ENCODE measurements at places on chromosomes 4 and X.

GRCh38 chr4:23333556-23333945 lies 556.3 kb downstream of the PPARGC1A start:
- no peak for DNase-seq

DNA sequence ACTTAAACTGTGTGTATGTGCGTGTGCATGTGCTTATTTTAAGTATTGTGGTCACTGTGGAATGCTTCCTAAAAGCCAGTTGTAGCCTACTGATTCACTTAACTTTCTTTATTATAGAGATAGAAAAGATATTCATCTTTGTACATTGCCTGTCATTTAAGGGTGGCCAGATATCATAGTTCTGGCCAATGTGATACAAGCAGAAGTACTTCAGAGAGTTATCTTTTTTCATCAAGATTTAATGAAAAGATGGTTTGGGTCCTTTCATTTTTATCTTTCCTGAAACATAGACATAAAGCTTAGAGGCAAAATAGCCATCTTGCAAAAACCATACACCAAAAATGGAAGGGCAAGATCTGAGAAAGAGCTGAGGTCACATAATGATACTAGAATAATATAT lies 744.7 kb upstream of the ADGRL3 start:
- DNase-seq: no peak

DNA sequence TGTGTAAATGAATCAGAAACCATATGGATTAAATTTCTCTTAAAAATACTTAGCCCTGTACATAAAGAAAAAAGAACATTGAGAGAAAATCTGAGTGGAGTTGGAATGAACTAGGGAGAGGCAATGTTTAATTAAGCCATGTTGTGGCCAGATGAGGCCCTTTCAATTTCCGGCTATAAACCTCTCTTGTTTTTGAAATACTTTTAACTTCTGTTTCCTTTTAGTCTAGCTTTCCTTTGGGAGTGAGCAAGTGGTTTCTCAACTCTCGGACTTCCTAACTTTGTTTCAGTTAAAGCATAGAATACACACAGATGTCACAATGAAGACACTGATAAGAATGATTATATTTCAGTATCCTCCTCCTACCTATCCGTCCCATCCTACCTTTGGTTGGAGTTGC lies 197.2 kb downstream of the ARHGAP24 start:
- no peak for DNase-seq

DNA sequence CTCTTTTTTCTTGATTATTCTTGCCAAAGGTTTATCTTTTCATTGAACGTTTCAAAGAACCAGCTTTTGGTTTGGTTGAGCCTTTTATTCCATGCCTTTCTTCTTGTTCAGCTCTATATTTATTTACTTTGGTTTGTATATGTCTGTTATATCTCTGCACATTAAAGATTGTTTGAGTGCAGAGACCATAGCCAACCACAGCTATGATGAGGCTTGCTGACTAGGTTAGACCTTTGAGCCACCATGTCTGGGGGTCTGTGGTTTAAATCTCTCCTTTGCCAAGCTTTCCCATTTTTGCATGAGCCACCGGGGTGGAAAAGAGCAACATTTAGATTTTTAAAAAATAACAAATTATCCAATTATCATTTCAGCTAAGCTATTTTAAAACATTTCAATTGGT lies 96.1 kb downstream of the NHS start:
- no peak for DNase-seq

DNA sequence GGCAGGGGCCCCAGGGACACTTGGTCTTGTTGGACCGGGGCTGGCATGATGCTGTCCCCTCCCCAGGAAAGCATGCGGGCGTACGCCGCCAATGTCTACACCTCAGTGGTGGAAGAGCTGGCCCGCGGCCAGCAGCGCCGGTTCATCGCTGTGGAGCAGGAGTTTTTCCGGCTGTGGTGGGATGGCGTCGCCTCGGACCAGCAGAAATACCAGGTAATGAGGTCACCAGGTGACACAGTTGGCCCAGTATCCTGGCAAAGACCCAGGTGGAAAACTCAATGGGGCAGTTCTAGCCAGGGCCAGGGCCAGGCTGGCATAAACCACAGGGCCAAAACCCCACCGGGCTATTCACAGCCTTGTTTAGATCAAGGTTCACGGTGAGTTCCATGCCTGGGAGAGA lies 1.5 kb downstream of the MAN2B2 start:
- no peak for DNase-seq

DNA sequence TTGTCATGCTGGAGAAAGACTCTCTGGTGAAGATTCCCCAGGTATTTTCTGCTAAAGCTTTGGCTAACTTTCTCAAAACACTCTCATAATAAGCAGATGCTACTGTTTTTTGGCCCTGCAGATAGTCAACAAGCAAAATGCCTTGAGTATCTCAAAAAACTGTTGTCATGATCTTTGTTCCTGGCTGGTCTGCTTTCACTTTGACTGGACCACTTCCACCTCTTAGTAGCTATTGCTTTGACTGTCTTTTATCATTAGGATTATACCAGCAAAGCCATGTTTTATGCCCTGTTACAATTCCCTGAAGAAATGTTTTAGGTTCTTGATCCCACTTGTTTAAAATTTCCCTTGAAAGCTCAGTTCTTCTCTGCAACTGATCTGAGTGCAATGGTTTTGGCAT lies 231.5 kb downstream of the SLC7A11 start:
- no peak for DNase-seq

GRCh38 chr4:55373461-55373860 lies 22.3 kb upstream of the TMEM165 start:
- DNase-seq: no peak

GRCh38 chrX:2955838-2956237 lies 26.7 kb upstream of the ARSD start:
- DNase-seq: no peak

GRCh38 chrX:71198066-71198465 lies 25.0 kb upstream of the GJB1 start:
- no peak for DNase-seq

DNA sequence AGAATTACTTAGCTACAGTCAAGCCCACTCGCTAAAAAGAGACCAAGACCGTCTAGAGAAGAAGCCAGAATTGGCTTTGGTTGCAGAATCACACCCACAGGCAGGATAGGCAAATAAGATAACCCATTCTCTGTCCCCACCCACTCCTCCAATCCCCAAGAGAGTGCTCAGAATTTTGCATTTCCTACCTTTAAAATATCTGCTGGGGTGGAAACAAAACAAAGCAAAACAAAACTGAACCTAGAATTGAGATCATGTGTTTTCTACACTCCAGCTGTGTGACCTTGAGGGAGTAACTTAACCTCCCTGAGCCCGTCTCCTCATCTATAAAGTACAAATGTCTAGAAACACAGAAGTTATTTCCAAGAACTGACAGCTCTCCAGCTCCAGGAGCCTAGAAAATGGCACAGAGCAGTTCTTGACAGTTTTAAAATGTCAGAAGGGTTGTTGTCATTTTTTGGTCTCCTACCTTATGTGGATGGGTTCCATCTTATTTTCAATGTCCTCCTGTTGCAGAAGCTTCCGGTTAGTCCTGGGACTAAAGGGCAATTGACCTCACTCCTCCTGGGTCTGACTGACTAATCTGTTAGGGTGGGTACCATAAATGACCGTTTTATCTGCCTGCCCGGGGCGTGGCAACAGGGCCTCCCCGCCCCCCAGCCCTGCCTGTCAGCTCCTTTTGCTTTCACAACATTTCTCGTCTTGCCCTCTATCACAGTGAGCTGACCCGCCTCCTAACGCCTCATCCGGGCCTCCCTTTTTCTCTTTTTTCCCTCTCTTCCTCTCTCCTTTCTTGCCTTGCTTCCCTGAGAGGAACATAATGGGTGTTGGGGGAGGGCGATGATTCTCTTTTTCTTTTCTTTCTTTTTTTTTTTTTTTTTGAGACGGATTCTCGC lies 114.0 kb downstream of the RBM47 start:
- DNase-seq: no peak

DNA sequence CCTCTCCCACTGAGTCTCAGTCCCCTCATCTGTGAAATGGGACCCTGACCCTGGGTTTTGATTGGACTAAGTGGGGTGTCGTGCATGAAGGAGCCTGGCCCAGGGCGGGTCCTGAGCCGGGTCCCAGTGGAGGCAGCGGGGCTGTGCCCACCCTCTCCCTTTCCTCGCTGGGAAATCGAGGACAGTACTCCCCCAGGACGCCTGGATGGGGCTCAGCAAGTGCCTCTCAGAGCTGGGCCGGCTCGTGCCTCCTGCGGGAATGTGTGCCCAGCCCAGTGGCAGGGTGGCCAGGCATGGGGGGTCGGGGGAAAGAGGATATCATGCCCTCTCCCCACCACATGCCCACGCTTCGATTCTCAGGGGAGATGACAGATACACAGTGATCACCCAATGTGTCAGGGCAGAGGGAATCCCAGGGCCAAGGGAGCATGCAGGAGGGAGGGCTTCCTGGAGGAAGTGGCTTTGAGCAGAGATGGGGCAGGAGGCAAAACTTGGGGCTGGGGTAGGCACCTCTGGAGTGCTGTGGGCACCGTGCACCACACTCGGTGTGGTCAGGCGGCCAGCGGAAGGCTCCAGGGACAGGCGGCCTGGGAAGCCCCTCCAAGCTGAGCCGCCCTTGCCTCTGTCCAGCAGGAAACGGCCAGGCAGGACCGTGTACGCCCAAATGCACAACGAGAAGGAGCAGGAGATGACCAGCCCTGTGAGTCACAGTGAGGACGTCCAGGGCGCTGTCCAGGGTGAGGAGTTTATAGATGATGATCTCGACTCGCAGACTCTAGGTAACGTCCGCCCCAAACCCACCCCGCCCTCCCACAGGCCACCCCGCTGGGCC lies 203.0 kb downstream of the AFAP1 start:
- DNase-seq: no peak

DNA sequence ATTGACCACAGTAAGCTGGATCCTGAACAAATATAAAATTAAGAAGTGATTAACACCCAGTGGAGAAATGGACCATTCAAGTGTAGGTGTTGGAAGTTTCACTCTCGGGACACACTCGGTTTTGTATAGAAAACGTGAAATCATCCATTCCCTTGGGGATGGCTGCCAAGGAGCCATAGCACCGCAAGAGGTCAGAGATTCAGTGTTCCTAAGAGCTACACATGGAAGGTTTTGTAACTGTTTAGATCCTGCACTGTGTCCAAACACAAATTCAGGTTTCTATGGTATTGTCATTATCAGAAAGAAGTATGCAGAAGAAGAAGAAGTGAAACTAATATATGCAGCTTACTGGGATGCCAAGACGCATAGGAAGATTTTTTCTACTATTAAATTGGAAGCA lies 281.0 kb downstream of the LDB2 start:
- DNase-seq: no peak

DNA sequence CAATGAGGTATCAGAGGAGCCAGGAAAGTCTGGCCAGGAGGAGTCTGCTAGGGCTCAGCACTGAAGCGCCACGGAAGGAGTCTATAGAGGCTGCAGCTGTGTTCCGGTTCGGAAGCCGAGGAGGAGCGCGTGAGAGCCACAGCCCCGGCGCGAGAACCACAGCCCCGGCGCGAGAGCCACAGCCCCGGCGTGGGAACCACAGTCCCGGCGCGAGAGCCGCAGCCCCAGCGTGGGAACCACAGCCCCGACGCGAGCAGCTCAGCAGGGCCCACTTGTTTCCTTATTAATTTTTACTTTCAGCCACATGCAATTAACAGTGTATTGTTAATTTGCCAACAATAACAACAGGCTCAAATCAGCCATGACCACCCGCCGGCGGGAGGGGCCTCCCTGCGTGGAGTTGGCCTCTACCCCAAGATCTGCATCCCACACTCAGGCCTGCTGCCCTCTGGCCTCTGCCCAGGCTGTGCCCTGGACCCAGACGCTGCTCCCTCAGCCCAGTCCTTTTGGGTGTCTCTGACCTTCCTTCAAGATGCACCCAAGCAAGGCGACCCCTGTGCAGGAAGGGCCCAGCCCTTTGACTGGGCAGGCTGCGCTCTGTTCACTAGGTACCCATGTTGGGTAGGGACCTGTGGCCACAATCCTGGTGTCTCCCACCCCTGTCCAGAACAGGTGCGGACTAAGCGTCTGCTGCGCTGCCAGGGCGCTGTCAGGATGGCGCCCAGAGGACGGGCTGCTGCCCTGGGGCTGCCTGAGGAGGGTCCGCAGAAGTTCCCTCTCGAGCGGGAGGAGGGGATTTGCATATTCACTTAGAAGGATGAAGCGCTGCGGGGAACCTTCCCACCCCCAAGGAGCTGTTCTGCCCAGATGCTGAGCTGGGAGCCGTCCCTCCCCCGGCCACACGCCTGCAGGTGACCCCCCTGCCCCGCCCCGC lies 113.8 kb downstream of the ADRA2C start:
- no peak for DNase-seq

GRCh38 chr4:107845681-107846080 lies 20.9 kb downstream of the SGMS2 start:
- no peak for DNase-seq

DNA sequence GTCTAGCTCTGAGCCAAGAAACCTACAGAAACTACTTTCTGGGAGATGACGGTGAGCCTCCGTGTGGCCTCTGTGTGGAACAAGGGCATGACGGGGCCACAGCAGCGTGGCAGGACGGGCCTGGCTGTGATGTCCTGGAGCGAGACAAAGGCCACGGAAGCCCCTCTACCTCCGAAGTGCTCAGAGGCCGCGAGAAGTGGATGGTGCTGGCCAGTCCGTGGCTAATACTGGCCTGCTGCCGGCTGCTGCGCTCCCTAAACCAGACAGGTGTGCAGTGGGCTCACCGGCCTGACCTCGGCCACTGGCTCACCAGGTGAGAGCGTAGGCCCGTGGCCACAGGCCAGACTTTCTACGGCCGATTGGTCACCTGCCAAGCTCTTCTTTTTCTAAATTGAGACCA lies 24.6 kb downstream of the PIGG start:
- DNase-seq: no peak

GRCh38 chrX:69387567-69388487 lies 116.3 kb upstream of the NALF2 start:
- DNase-seq: no peak

DNA sequence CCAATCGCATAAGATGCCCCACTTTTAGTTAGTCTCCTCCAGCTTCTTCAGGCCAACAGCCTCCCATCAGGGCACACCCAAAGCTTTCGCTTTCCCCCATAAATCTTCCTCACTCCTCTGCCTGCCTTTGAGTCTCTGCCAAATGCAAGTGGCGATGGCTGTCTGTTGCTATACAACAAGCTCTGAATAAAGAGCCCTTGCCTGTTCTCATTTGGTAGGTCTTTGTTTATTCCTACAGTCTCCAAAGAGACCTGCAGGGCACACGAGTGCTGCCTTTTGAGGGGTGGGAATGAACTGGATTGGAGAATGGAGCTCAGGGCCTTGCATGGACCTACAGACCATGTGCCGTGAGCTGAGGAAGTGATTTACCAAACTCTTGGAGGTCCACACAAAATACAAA lies 52.2 kb upstream of the SOD3 start:
- no peak for DNase-seq

DNA sequence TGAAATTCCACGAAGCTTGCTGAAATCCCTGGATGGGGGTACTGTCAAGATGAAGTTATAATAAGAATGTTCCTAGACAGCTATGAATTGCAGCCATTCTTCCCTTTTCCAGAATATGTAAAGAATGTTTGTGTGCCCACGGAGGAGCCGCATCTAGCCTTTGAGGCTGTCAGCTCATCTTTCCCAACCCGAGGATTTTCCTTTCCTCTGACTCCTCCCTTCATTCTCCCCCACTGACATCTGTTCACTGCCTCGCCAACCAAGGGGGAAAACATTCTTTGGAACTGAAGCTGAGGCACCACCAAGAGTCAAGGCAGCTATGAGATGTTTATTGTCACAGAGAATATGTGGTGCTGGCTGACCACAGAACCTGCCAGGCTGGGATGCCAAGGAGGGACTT lies 8.8 kb downstream of the NHSL2 start:
- DNase-seq: no peak

- no peak for DNase-seq
Measured at GRCh38 chr4:7192252-7193029, at the start of gene SORCS2. SORCS2 (plus strand) TSS chr4:7192538.

GRCh38 chr4:139214039-139214534 lies 37.1 kb upstream of the ELF2 start:
- DNase-seq: no peak

- no peak for DNase-seq
Measured at GRCh38 chr4:152990471-152991131, 54.5 kb downstream of the FHDC1 start.
